ENCODE measurements at places on chromosomes 5 and 9.

GRCh38 chr9:130215341-130216119, 43.3 kb downstream of the NCS1 start:
- no peak for DNase-seq

DNA sequence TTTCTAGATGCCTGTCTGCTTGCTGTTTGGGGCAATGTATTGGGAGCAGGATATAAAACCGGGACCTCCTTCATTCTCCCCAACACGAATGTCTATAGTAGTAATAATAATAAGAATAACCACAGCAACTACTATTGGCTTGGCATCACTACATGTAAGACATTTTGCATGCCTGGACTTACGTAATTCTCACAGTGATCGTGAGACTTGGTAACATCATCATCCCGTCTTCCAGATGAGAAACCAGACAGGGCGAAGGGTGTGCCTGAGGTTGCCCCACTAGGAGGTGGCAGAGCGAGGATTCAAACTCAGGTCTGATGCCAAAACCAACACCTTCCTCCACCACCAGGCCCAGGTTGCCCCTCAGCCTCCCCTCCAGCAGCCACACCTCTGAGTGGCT, 185.1 kb downstream of the RGS3 start:
- no peak for DNase-seq

- DNase-seq = peak; percentile 69
Observed at GRCh38 chr9:35114113-35114839, 1.4 kb downstream of the ATOSB start.

DNA sequence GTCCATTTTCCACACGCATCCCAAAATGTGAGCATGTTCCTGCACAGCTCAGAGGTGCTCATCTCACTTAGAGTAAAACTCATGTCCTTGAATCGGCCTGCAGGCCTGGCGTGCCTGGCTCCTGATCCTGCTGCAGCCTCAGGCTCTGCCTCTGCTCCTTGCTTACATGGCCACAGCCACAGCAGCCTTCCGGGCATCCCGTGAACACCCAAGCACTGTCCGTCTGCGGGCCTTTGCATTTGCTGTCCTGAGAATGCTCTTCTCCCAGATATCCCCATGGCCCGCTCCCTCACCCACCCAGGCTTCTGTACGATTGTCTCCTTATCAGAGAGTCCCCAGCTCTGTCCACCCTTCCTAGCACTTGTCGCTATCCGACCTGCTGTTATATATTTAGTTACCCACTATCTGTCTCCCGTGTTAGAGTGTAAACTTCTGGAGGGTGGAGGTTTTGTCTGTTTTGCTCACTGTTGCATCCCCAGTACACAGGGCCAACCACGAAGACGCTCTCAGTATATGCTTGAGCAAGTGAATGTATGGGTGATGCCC, 21.9 kb downstream of the FGF18 start:
- DNase-seq = no peak

- no peak for DNase-seq
Observed at GRCh38 chr9:92725266-92725545, 39.4 kb downstream of the BICD2 start.

DNA sequence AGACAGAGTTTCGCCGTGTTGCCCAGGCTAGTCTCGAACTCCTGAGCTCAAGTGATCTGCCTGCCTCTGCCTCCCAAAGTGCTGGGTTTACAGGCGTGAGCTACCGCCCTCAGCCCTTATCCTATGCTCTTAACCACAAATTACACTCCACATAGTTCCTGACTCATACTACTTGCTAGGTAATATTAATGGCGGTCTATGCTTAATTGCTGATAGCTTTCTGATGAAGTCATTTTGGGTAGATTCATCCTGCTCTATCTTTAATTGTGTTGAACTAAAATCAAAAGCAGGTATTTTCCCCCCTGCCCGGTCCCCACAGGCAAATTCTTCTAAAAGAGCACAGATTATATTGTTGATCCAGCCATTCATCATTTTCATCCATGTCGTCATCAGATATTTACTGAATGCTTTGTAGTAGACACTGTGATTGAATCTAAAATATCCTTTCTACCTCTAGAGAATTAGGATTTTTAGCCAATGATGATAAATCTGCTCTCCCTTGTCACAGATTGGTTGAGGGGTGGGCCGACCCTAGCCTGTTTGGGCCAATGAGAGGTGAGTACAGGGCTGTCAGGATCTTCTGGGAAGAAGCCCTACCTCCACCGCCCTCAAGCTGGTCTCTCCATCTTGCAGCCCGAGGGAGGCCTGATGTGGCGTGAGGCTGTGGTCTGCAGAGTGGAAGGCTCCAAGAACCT, 144.8 kb downstream of the NR3C1 start:
- no peak for DNase-seq

DNA sequence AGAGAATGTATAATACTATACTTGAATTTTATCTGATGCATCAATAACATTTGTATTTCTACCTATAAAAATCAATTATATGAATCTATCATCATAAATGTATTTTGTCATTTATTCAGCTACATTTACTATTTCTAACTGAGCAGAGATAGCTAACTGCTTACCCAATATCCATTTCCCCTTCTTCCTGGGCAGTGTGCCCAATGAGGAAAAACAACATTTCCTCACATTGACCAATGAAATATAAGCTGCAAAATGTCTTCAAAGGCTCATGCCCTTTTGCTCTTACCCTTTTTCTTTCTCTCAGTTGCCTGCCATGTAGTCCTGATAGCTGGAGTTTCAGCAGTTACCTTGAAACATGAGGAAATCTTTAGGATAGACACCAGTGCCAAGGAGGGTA, 385.8 kb upstream of the PCSK5 start:
- DNase-seq = peak; percentile 23

DNA sequence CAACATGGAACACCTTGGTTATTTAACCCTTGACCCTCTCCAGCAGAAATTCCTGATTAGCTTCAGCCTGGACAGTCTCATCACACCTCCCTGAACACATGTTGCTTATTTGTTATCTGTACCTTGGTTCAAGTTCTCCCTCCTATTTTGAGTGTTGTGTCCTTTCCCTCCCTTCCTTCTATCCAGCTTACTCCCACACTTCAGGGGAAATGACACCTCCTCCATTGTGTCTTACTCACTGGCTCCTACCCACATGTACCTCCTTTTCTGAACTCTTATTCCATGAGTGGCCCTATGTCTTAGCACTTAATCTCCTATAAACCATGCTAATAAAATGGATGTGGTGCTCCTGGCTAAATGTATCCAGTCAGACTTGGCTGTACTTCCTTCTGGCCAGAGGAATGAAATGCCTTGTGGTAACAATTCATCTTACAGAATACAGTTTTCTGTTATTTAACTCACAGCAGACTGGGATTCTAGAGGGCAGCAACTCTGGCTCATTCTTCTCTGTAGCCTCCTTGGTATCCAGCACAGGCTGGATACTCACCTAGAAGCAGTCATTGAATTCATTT, 11.2 kb downstream of the LIX1 start:
- no peak for DNase-seq

DNA sequence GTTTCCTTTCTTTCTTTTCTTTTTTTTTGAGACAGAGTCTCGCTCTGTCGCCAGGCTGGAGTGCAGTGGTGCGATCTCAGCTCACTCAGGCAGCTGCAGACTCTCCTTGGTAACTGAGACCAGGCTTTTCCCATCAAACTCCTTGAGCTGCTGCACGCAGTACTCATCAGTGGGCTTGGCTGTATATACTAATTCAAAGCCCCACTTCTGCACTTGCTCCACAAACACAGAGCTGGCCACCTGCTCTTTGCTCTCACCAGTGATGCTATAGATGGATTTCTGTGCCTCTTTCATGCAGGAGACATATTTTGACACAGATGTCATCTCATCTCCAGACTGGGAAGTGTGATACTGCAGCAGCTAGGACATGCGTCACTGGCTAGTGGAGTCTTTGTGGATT, 252.7 kb downstream of the AP3B1 start:
- no peak for DNase-seq

DNA sequence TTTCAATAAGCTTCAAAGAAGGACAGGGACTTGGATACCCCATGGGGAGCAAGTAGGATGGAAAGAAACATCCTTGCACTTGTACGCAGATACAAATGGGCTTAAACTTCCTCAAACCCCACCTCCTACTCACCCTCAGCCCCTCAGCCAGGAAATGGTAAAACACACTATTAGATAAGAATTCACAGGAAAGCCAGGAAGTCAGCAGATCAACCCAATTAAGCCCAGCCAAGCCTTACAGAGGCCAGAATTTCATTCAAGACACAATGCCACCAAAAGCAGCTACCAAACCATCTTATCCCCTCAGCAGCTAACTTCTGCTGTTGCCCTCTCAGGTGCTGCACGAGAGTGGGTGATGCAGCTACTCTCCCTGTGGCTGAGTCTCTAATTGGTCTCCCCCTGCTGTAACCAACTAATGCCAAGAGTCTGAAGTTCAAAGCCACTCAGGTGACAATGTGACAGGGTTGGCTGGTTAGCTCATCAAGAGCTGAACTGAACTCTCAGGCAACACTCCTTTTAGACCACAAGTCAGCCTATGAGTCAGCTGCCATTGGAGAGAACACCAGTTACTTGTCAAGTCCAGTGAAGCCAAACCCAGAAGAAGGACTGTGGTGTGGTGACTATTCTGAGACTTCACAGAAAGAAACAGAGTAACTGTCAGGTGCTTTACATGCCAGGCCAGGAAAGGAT, 201.9 kb downstream of the ZNF608 start:
- DNase-seq = no peak

DNA sequence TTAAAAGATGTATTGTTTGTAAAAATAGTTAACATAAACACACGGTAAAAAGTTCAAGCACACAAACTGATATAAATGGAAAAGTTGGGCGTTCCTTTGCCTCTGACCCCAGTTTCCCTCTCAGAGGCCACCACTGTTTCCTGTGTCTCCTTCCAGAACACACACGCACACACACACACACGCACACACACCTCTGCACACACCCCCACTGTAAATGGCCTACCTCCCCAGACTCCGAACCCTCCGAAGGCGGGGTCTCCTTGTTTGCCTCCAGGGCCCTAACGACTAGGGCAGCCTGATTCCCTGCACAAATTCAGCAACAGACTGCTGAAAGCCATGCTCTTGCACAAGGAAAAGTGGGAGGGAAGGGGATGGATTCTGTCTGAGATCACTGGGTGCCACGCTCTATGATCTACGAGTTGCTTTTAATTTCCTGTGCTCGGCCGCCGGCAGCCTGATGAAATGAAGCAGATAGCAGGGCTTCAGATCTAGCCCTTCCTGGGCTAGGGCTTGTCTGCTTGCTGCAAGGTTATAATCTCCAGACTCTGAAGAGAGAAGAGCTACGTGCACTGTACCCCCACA, 184.0 kb upstream of the IL12B start:
- DNase-seq = no peak

DNA sequence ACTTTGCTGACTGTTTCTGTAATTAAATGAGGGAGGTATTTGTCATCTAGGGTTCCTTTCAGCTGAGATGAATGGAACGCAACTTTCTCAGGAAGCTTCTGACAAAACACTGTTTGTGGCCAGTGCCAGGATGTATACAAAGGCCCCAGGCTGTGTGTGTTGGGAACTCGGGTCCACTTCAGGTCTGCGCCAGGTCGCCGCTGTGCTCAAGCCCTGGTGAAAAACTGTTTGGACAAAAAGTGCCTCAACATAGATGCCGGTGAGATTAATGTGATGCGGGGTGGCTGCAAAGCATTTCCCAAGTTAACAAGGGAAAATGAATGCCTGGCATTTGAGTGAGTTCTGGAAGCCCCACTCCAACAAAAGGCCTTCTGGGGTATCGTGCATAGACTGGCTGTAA, 156.4 kb downstream of the GABBR2 start:
- no peak for DNase-seq

DNA sequence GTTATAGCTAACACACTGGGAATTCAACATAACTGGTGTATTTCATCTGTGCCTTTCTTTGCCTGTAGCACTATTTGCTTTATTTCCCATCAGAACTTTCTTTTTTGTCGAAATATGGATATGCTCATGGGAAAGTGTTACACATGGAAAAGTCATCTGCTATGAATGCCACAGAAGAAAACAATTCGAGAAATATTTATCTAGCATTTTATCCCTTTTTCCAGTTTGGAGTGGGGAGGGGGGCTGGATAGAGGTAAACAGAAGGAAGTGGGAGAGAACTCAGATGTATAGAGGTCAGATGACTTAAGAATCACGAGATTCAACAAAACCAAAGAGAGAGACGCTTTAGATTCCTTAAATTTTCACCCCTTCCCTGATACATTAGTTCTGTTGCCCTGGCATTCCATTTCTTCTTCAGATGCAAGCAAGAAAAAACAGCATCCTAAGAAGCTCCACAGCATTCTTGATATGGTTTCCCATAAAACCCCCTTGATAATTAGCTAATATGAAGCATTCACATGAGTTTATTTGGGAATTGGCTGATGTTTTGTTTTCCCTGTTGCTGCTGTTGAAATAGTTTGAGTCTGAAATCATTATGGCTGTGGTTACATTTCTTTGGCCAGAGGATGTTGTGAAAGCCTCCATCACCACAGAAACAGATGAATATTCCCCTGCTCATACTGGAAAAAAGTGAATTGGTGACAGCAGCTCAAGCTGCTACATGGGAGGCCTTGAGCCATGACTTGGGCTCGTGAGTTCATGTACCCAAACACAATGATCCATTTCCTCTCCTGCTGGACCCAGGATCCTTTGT, 335.8 kb upstream of the DAB2 start:
- no peak for DNase-seq

GRCh38 chr9:31089549-31090221, 1294.8 kb upstream of the ACO1 start:
- DNase-seq = no peak

- DNase-seq = no peak
Observed at GRCh38 chr9:131987232-131987631, 92.4 kb downstream of the MED27 start.

DNA sequence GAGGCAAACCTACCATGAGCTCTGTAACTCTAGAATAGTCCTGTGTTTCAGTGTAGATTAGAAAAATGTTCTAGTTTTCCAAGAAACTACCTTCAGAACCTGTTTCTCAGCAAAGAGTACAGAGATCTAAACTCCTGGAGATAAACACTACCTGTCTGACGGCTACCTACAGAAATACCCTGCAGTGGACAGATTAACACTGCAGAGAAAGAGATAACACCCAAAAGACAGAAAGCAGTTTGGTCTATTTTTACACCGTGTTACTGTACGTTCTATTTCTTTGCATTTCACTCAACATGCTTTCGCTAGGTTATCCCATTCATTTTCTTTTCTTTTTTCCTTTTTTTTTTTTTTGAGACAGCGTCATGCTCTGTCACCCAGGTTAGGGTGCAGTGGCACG, 11.6 kb downstream of the SCAI start:
- DNase-seq = no peak

DNA sequence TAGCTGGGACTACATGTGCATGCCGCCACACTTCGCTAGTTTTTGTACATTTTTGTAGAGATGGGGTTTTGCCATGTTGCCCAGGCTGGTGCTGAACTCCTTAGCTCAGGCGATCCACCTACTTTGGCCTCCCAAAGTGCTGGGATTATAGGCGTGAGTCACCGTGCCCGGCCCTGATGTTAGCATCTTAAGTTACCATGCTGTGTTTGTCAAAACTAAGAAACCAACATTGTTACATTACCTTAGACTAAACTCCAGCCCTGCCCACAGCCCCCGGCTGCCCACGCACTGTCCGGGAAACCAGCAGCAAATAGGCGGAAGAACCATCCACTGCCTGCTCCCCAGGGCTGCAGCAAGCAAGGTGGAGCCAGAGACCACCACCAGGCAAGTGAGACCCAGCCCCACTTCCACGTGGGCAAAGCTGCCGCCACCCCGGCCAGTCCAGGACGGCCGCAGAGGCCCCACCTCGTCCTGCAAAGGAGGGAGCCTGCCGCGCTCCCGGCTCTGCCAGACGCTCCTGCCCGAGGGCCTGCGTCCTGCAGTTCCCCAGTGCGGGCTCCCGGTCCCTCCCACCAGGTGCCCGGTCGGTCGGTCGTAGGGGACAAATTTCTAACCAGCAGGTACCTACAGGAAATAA, 35.7 kb upstream of the TXN start:
- no peak for DNase-seq

- no peak for DNase-seq
Observed at GRCh38 chr5:173745557-173745956, 129.1 kb upstream of the BOD1 start.
